Naive thymus-derived CD4-positive, alpha-beta T cell (primary cell): ENCODE measurements at places on chromosomes 2 and 18. TPM values are rescaled to one million over a fixed set of nuclear protein-coding genes. Genes with fewer than 3 reads are reported as not detected.

SPATA3 gene
- total RNA-seq, result not detected in 2 replicates

UGT1A5 gene
- total RNA-seq, result not detected in 2 replicates

TDRD15 gene
- total RNA-seq, result not detected

AQP12B gene
- not detected in 2 replicates for total RNA-seq
